Activated T-helper 17 cell treated with anti-CD3 and anti-CD28 coated beads, Interleukin-2, amount 50 U/mL, for 72 hours (primary cell): ENCODE measurements at places on chromosomes 5 and 9.

DNA sequence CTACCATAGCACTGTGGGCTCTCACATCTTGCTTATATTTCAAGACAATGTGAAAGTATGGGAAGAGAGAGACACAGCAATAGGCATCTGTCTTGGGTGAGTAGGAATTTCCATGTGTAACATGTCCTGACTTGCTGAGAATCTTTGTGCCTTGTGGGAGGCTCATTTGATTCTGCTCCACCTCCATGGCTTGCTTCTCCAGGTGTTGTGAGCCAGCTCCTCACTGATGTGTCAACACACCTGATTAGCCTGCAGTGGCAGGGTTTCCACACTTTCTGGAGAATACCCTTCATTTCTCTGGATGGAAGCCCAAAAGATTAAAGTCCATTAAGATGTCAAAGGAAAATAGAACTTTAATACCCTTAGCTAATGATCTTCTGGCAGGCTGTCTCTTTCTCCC, 613.6 kb downstream of the ZNF608 start:
- ATAC-seq = no peak

- no peak for ATAC-seq
Observed at GRCh38 chr5:14775857-14776256, 95.7 kb downstream of the ANKH start.

DNA sequence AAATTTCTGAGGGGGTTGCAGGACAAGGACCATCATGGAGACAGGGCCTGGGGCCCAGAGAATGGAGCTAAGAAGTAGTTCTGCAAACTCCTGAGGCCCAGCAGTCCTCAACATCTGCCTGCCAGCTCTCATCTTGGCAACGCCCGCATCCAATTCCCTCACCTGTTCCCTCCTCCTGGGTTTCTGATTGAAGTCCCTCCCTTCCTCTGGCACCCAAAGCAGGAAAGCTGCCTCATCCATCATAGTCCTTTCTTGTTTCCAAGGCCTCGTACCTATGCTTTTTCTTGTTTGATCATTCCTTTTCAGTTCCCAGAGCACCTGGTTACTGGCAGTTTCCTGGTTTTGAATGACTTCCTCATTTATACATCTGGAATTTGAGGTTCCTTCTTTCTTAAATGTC, 181.3 kb downstream of the NR2F1-AS1 start:
- no peak for ATAC-seq

GRCh38 chr5:27705661-27706060, 667.3 kb upstream of the CDH9 start:
- no peak for ATAC-seq

DNA sequence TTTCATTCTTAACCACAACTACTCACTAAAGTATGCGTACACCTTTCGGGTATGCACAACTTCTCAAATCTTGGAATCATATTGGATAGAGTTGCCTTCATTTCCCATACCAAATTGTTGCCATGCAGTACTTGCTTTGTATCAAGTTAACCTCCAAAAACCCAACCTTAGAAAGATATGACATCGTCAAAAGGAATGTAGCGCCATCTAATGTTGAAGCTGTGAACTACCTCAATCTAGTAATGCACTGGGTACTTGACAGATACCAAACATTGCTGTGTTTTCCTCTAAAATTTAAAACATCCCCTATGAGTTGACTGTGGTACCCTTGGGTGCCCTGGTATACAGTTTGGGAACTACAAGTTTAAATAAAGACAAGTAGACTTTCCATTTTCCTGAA, 318.4 kb downstream of the ARL15 start:
- ATAC-seq = no peak
